ENCODE measurements at places on chromosomes 3 and 15.
A peak's percentile ranks its signal among the peaks of the same experiment; 100 is the strongest.

GRCh38 chr3:136982033-136982432, 24.2 kb downstream of the IL20RB start:
- DNase-seq: no peak

- no peak for DNase-seq
Observed at GRCh38 chr3:149376718-149377407, 586 bp downstream of the TM4SF1 start.

DNA sequence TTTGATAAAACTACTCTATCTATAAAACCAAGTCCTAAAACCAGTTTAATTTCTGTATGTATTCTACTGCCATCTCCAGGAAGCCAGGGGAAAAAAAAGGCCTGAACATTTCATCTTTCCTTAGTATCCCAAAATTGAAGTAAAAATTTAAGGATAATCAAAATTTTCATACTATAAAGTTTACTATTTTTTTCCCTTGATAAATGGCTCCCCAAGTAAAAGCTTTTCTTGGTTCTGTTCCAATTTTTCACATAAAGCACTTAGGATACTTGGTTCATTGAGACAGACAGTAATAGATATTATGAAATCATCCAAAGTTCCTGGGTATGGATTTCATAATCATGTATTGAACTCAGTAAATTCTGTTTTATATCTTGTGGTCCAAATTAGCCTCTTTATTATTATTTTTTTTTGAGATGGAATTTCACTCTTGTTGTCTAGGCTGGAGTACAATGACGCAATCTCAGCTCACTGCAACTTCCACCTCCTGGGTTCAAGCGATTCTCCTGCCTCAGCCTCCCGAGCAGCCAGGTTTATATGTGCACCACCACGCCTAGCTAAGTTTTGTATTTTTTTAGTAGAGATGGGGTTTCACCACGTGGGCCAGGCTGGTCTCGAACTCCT, 34.5 kb downstream of the ICE2 start:
- no peak for DNase-seq

DNA sequence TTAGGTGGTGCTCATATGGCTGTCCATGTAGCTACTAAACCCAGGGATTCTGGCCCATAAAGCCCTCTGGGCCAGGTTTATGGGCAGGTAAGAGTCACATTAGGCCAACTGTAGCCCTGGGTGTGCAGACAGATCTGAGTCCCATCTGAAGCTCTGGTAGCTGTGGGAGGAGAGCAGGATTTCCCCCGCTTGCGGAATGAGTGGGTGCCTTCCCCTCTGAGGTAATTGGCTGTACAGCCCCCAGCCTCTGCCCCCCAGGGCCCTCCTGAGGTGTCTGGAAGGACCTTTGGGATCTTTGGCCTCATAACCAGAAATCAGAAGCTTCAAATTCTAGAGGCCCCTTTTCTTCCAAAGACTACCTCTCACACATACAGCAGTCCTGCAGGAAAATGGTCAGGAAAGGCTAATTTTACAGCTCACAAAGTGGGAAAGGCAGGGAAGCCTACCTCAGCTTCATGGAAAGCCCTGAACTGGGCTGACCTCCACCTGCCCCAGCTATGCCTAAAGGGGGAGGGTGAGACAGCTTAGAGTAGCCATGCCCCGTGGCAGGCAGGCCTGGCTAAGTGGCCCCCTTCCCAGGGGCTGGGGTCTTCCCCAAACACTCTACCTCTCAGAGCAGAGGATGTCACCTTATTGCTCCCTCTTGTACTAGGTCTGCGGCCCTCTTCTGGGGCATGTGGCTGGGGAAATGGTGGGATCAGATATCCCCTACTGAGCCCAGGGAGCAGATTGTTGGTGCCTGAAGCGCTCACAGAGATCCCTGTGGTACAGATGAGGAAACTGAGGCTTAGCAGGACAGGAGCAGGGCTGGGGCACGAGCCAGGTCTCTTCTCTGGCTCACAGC, 16.8 kb downstream of the HEMK1 start:
- DNase-seq: no peak

- DNase-seq: no peak
Observed at GRCh38 chr3:39130026-39130425, 22.5 kb downstream of the TTC21A start.

GRCh38 chr3:67000009-67000408, 1.9 kb downstream of the KBTBD8 start:
- DNase-seq: no peak

DNA sequence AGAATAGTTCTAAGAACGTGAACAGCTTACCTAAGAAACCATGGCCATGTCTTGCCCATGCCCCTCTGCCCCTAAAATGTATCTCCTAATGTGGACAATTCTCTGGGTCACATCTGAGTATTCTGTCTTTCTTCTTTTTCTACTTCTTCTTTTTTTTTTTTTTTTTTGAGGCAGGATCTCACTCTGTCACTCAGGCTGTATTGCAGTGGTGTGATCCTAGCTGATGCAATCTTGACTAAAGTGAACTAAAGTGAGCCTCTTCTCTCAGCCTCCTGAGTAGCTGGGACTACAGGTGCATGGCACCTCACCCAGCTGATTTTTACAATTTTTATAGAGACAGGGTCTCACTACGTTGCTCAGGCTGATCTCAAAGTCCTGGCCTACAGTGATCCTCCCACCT, 204.8 kb upstream of the ZPLD1 start:
- DNase-seq: no peak

GRCh38 chr3:10602769-10603768, 97.7 kb upstream of the ATP2B2 start:
- DNase-seq: peak; percentile 15

GRCh38 chr3:50050361-50050760, 38.4 kb upstream of the RBM5 start:
- DNase-seq: no peak

DNA sequence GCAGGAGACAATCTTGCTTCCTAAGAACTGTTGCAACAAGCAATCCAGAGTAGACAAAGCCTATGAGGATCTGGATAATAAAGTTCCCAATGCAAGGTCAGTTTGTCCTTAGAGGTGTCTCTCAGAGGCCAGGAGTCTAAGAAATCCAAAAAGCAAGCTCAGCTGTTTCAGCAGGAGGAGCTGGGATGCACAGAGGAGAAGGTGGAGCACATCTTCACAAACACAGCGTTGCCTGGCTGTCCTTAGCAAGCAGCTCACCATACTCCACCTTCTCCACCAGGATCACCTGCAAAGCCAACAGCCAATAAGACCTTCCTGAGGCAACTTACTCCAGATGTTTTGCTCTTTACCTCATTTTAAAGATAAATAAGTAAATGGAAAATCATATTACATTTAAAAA, 365 bp downstream of the ZBED2 start:
- no peak for DNase-seq

DNA sequence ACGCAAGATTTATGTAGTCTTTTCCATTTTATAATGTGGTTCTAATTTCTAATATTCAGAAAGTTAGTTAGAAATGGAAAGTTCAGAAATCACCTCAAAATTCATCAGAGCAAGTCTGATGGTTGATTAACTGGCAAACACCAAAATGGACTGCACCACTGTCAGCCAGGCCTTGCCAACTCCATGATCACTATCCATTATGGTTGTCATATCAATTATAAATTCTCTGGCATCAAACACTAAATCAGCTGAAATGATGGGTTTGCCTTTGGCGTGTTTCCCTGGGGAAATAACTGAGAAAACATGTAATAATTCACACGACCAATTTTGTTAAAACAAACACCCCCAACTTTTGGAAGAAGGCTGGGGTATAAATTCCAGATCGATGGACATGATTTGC, 219.4 kb downstream of the CDIN1 start:
- DNase-seq: no peak

- DNase-seq: no peak
Observed at GRCh38 chr15:101037090-101037830, 118.1 kb downstream of the LRRK1 start.

DNA sequence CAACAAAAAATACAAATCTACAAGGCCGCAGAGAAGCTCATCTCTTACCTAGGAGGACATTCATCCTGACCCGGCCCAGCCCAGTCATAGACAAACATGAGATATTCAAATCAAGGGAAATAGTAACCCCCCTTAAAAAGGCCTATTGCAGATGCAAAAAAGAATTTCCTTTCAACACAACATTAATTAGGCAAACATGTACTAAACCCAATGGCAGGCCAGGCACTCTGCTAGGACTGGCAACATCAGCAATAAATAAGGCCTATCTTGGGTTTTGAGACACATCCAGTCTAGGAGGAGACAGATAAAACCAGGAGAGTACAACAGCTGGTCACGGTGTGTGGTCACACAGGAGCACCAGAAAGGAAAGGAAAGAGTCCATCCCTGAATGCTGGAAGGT, 61.4 kb downstream of the ADCY5 start:
- no peak for DNase-seq

GRCh38 chr3:156206157-156206556, 85.8 kb downstream of the KCNAB1 start:
- DNase-seq: no peak

GRCh38 chr3:37402351-37402750, 228.0 kb upstream of the LRRFIP2 start:
- no peak for DNase-seq

GRCh38 chr3:54793171-54793570, 134.7 kb downstream of the LRTM1 start:
- DNase-seq: no peak

GRCh38 chr3:30356866-30357753, 249.3 kb upstream of the TGFBR2 start:
- DNase-seq: no peak

DNA sequence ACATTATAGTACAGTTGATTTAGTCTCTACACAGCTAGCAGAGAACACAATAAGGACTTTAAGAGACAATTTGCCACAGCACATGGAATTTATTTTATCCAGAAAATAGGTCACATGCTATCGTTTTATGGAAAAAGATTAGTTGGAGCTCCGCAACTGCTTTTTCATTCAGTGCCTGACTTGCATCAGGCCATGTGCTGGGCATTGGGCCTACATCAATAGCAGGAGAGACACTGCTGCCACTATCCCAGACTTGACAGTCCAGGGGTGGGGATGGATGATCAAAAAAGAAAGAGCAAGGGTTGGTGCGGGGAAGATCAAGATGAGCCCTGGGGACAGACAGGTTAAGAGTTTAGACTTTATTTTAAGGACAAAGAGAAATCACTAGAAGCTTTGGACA, 75.2 kb upstream of the C3orf80 start:
- DNase-seq: no peak

Data from activated naive CD4-positive, alpha-beta T cell (primary cell).